ENCODE measurements at places on chromosomes 2 and 18. TPM values are rescaled to one million over a fixed set of nuclear protein-coding genes. Genes with fewer than 3 reads are reported as not detected.

The CCDC88A gene
- total RNA-seq: 31.0 TPM

The SMAD2 gene
- 171 TPM for total RNA-seq

The SLC4A5 gene
- total RNA-seq: not detected

The ST6GAL2 gene
- total RNA-seq: not detected

The GLB1L gene
- total RNA-seq: 8.0 TPM
